ENCODE measurements at places on chromosomes 11 and 22.

DNA sequence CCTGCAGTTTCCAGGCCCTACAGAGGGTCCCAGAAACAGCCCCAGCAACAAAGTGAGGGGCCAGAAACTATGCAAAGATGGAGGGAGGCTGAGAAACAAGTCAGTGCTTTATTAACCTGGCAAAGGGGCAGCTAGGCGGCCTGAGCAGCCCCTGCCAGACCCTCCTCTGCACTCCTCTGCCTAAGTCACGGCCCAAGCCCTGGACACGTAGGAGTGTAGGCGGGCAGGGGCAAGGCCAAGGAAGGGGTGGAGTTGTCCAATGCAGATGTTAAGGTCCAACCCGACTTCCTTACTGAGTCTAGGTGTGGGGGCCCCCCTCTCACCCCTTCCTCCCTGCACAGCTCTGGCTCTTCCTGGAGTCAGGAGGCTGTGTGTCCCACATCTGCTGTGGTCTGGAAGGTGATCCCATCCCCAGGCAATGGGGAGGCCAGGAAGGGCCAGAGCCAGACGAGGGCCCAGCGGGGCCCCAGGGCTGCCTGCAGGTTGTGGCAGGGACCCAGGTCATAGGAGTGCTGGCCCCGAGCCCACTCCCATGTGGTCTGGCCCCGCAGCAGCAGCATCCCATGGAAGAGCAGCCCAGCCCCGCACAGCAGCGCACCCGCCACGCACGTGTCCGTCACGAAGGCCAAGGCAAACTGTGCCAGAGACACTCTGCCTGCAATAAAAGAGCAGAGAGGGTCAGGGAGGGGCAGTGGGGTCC lies 6.5 kb downstream of the ZDHHC24 start:
- no peak for DNase-seq

GRCh38 chr11:11978098-11978637 lies 30.3 kb downstream of the DKK3 start:
- DNase-seq: no peak

- no peak for DNase-seq
Measured at GRCh38 chr22:45006964-45007390, 2.8 kb downstream of the PHF21B start.

- peak; percentile 2 for DNase-seq
Measured at GRCh38 chr11:78499971-78500370, 74.7 kb downstream of the NARS2 start.

DNA sequence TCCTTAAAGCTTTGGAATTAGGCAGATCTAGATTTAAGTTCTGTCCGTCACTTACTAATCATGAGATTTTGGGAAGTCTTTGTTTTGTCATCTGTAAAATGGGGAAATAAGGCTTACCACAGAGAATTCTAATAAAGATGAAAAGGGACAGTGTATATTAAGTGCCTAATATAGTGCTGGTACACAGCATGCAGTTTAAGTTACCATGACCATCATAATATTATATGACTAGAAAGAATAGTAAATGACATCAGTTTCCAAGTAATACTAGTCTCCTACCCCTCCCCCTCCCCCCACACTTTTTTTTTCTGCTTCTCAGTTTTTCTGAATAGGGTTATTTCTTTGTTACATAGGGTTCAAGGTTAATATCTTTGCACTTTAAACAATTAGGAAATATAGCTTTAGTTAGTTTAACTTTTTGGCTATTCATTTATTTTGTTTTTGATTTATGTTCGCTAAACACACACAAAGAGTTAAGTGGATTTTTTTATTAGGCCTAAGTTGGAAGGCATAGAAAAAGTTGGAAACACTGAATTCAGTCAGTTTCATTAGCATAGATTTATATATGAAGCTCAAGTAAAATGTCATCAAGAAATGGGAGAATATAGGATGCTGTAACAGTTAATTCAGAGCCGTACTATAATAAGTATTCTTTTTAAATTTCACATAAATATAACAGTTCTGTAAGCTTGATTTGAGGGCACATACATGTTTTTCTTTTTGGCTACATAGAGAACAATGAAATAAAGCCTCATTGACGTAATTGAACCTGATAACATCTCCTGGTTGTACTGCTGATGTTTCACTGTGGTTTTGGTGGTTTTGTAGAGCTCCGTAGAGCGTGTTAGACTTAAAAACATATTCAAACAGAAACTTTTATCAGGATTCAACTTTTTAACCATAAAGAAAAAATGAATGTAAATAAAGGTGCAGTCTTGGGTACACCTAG lies 121.2 kb downstream of the PDE3B start:
- DNase-seq: peak; percentile 48

- DNase-seq: no peak
Measured at GRCh38 chr11:13030857-13031256, 21.7 kb downstream of the RASSF10 start.
